ENCODE measurements at places on chromosomes 7 and 10.
A peak's percentile ranks its signal among the peaks of the same experiment; 100 is the strongest.

- no peak for DNase-seq
Measured at GRCh38 chr10:102702742-102703141, 11.5 kb downstream of the ARL3 start.

DNA sequence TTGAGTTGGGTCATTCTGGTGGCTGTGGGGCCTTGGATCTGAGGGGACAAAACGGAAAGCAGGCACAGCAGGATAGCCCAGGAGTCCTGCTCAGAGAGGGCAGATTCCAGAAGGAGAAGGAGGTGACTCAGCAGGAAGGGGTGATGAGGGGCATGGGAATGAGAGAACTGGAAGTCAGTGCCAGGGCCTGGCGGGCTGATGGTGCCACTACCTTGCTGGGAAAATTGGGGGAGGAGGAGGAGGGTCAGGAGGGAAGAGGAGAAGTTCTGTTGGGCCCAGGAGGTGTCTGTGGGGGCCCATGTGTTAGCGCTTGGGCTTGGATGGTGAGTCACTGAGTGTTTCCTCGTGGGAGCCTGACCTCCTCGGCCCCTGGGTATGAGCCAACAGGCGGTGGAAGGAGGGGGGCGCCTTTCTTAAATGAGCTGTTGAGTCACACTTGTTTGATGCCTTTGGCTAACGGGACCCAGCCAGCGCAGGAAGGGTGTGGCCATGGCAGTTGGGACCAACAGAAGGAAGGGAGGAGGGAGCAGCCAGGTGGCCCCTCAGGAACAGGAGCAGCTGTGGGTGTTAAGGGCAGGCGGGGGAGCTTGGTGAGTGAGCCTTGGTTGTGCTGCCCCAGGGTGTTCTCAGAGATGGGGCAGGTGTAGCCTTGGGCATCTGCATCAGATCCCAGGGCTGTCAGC is 130.0 kb upstream of the BTBD16 start:
- peak; percentile 63 for DNase-seq

- DNase-seq, result no peak
Measured at GRCh38 chr7:23335621-23336020, 36.5 kb downstream of the MALSU1 start.

DNA sequence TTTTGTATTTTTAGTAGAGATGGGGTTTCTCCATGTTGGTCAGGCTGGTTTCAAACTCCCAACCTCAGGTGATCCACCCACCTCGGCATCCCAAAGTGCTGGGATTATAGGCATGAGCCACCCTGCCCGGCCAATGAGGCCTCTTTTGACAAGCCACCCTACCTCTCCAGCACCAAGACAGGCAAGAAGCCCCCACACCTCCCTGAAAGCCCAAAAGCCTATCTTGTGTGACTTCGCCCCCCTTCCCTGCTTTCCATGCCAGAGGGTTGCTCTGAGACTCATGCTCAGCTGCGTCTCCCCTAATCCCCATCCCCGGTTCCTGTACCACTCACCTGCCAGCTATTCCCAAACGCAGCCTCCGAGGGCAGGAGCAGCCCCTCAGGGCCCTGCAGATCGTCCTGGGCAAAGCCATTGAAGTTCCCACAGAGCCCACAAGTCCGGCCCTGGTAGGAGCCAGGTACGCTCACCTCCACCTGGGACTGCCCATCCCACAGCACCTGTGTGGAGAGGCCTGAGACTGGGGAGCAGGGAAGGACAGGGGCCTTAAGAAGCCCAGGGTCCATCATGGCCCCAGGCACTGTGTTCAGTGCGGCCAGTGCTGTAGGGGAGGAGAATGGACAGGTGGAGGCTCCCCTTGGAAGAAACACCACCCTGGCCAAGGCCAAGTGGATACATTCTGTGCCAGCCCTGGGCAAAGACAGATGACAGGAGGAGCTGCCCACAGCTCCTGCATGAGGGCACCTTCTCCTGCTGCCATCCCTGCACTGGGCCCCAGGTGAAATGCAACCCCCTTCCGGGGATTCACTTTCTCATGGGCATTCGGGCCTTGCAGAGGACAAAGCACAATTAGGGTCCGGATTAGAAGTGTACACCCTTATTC is 15.8 kb downstream of the ATP6V1F start:
- no peak for DNase-seq

DNA sequence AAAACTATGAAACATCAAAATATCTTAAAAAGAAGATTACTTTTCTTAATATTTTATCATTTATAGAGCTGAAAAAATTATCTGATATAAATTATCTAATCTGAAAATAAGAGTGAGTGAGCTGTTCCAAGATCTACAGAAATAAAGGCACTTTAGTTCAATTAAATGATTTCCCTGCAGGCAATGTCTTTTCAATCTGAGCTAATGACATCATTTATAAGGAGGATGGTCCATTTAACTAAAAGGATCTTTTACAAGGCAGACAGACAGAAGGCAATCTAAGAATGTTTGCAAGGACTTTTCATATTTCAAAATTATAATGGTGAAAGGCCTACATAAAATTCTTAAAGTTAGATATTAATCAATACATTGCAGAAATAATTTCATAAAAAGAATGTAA is 71.8 kb downstream of the SKAP2 start:
- peak; percentile 20 for DNase-seq

DNA sequence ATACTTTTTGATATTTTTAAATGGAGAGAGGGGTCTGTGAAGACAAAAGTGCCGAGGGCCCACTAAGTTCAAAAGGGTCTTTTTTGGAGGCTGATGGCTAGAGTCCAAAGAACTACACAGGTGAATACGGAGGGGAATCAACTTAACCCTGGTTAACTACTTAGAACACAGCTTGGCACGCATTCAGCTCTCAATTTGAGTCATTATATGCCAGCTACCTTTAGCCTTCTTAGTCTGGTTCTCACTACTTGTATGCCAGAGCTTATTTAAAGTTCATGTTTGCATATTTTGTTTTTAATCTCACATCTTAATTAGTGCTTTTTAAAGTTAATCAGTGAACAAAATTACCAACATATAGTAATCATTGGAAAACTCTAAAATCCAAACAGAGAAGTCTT is 80.8 kb downstream of the VWDE start:
- no peak for DNase-seq

DNA sequence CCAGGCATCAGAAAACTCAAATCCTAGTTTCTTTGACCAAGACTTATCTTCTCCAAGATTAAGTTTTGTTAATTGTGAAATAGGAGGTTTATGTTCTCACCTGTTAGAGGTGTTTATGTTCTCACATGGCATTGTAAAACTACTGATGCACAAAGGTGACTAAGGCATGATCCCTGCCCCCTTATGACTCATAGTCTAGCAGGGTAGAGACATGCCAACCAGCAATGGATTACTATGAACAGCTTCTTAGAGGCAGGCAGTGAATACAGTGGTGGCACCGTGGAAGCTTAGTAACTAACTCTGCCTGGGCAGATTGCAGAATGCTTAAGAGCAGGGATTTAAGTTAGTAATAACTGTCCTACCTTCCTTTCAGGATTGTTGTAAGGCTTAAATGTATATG is 400.9 kb downstream of the SORCS3 start:
- no peak for DNase-seq

GRCh38 chr7:95608359-95609173 is 12.2 kb upstream of the PDK4 start:
- peak; percentile 83 for DNase-seq

DNA sequence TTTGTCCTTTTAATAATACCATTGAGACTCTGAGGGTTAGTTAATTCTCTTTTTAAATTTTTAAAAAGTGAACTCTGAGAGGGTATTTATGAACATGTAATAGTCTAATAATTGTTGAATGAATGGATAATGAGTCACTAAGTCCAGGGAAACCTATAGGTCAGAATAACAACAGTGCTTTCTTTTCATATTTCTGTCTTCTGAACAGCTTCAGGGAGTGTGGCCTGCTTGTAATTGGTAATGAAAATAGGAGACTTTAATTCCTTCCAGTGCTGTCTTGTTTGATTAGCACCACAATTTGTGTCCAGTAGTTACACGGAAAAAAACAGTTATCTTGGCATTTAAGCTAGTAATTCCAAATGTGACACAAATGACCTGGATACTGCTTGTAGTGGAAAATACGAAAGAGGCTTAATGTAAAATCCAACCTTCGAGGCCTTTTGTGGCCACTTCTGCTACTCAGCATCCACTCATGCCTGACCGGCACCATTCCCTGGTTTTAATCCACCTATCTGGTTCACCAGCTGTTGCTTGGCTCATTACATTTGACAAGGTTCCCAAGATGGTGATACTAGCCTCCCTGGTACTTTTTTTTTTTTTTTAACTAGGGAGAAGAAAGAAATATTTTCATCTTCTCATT is 149.3 kb upstream of the IMMP2L start:
- peak; percentile 69 for DNase-seq

DNA sequence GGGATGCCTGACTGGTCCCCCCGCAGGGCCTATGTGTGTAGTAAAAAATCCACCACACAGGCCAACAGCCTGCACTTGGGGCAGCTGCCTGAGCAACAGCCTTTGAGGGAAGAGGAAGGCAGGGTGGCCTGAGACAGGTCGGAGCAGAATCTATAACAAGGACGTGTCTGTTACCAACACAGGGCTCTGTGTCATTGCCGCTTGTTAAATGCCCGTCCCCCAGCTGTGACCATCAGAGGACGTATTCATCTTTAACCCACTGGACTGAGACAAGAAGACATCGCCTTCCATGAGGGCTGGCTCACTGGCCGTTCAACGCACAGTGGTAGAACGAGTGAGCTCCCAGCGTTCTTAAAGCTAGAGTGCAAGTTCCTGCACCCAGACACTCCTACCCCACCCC is 7.8 kb downstream of the PDIA4 start:
- peak; percentile 39 for DNase-seq

DNA sequence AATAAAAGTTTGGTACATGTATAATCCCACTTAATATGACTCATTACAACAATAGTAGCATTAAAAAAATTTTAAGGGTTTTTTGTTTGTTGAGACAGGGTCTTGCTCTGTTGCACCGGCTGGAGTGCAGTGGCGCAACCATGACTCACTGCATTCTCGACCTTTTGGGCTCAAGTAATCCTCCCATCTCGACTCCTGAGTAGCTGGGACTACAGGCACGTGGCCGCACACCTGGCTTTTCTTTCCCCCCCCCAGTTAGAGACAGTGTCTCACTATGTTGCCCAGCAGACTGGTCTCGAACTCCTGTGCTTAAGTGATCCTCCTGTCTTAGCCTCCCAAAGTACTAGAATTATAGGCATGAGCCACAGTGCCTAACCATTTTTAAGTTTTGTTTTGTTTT is 40.7 kb downstream of the KMT2C start:
- no peak for DNase-seq

DNA sequence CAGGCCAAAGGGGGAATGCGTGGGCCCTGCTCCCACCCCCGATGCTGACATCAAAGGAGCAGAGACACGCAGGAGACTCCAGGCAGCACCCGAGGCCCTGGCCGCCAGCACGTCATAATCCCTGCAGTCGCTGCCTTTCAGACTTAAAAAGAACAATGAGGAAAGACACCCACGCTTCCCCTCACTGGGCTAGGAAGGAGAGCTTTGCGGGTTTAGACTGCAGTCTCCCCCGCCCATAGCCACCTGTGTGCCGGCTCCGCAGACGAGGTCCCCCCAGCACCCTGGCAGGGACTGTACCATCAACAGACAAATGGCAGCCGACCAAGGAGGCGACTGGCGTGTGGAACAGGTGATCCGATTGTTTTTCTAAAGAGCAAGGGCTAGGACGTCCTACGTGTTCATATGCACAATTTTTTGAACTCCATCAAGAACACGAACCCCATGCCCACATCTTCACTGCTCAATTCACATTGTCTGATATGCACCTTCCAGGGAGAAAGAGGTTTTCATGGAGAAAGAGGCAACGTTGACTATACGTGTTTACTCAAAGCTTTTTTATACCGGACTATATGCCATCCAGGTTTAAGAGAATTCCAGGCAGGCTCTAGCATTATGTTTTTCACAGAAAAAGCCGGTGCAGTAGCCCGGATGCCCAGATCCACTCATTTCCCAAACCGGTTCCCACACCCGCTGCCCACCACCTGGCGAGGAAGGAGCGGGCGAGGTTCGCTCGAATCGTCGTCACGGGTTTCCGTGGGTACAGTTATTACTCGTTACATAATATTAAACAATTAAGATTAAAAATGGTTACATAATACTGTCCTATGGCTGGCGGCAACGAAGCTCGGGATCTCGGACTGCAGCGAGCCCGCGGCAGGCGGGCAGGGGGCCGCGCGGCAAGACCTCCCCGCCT is 1.1 kb downstream of the GRB10 start:
- no peak for DNase-seq

DNA sequence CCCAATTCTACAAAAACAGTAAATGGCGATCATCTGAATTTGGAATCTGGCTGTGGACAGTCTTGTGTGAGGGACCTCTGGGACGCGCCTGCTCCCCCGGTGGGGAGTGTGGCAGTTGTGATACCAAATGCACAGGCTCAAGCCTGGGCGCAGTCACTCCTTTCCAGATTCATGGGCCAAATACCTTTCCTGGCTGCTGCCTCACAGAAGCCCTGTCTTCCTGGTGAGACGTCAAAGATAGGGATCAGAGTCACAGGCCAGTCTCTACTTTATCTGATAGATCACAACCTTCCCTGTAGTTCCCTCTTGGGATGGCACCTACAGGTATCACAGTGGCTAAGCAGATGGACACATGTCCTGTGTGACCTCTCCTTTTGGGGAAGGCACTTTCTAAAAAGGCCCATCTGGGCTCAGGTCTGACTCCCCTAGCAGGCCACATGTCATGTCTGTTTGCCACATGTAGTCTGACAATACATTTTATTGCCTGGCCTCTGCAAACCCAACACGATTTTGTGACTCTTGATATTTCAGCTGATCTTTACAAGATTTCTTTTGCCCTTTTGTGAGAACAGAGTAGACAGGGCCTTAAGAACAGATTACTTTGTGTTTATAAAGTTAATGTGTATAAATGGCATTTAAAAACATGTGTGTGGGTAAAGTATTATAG is 150.1 kb downstream of the SNX10 start:
- DNase-seq, result no peak

DNA sequence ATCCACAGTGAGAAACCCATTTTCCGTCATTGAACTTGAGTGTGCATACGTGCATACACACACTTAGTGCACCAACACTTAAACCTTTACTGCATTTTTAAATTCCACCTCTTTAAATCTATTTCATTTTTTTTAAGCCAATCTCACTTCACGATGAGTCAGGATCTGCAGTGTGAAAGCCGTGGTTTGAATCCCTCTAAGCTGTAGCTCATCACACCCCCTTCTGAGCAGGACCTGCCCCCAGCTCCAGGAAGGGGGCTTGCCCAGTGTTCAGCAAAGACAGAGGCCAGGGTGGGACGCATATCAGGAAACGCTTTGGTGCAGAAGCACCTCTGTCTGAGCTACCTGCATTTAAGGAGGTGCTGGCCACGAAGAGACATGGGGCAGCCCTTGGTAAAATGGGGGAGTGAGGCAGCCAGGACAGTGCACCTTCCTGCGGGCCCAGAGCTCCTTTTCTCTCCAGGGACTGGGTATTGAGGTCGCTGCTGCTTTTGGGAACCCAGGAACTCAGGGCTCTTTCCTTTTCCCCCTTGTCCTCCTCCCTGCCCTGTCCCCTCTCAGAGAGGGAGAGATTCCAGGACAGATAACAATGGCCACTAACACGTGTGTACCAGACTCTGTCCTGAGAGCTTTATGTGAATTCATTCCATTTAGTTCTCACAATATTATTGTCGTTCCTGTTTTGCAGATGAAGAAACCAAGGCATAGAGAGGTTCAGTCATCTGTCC is 21.7 kb downstream of the ZNF316 start:
- DNase-seq, result no peak

Data from foreskin melanocyte (primary cell).